ENCODE measurements at places on chromosomes 16 and 17. TPM values are rescaled to one million over a fixed set of nuclear protein-coding genes. Genes with fewer than 3 reads are reported as not detected.

Gene TMC8
- 61.7 TPM for total RNA-seq

Gene CCL17
- 26.2 TPM for total RNA-seq

Gene CACNG1
- total RNA-seq: not detected

Gene CDYL2
- 15.3 TPM for total RNA-seq

Gene CDH13
- total RNA-seq: not detected

Gene PRAC2
- not detected for total RNA-seq

Gene ERI2
- 8.1 TPM for total RNA-seq

Gene LGALS9B
- total RNA-seq: not detected

All from activated T-cell treated with anti-CD3 and anti-CD28 coated beads, Interleukin-2, amount 50 U/mL, for 4 hours (primary cell).